ENCODE measurements at places on chromosomes 4 and X.
A peak's percentile ranks its signal among the peaks of the same experiment; 100 is the strongest.

GRCh38 chr4:98659106-98659592 is 738 bp upstream of the TSPAN5 start:
- DNase-seq: peak; percentile 45

GRCh38 chrX:16643176-16643575 is 6.8 kb upstream of the S100G start:
- no peak for DNase-seq

DNA sequence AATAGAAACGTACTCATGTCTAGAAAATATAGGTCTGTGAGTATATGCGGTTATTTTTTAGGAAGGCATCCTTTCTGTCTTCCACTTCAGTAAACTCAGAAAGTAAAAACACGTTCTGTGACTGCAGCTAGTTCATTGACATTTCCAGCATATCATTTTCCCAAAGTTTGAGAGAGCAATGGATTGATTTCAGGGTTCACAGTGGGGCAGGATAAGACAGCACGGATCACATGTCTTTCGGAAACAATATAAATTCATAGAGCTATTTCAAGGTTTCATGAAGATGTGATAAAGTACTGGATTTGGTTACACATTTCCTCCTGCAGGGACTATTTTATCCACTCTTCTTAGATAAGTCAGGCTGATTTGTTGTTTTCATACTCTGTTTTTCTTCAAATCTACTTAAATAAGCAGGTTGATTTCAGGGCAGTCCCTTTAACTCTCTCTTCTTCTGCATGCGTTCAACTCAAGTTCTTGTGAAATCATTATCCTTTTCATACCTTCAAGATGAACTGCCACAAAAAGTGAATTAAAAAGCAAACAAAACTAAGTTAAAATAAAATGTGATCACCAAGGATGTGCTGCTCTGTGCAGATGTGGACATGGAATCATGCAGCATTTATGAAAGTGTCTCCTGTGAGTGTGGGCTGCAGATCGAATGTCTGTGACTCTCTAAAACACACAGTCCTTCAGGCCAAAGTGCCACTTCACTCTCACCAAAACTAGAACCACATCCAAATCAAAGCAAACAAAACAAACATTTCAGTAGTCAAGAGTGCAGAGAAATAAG is 187.7 kb downstream of the UNC5C start:
- DNase-seq: no peak

DNA sequence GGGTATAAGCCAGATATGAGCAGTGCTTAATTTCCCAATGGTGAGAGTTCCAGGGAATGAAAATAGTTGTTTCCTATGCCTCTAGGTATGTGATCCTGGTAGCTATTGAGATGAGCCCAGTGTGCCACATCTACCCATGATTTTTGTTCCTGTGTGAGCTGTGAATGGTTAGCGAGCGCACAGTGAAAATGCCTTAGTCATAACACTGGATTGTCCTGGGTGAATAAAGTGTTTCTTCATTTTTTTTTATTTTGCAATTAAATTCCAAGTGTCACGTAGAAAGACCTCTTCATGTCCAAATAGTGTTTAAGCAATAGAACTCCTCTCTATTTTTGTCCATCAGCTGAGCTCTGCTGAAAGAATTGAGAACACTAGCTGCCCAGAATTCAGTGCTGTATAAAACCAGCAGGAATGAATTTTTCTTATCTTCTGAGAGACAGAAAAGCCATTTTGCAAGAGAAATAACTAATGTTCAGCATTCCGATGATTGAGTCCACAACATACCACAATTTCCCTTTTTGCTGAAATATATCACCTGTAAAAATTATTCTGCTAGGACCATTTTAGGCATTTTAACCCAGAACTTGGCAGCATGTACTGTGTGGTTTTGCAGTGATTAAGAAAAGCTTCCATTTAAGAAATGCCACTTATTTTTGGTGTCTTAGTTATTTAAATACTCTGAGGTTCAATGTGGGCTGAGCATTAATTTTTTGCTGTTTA is 5.6 kb downstream of the MAOA start:
- DNase-seq: no peak

GRCh38 chr4:183903021-183903760 is 1.9 kb upstream of the STOX2 start:
- DNase-seq: no peak

DNA sequence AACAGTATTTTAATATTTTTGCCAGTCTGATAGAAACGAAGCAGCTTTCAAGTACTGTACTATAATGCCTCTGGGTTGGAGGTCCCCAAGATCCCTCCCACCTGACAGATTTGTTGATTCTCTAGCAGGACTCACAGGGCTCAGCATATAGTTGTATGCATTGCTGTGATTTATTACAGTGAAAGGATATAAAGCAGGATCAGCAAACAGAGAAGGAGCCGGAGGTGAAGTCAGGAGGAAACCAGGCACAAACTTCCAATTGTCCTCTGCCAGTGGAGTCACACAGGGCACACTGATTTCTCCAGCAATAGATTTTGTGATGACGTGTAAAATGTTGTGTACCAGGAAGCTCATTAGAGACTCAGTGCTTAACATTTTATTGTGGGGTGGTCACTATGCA is 19.0 kb downstream of the USP53 start:
- no peak for DNase-seq

GRCh38 chrX:7985568-7985967 is 58.4 kb upstream of the PNPLA4 start:
- no peak for DNase-seq

- no peak for DNase-seq
These were observed 15.5 kb downstream of the PRRG1 start for GRCh38 chrX:37364666-37365065.

GRCh38 chrX:79408623-79409322 is 41.6 kb upstream of the ITM2A start:
- no peak for DNase-seq

DNA sequence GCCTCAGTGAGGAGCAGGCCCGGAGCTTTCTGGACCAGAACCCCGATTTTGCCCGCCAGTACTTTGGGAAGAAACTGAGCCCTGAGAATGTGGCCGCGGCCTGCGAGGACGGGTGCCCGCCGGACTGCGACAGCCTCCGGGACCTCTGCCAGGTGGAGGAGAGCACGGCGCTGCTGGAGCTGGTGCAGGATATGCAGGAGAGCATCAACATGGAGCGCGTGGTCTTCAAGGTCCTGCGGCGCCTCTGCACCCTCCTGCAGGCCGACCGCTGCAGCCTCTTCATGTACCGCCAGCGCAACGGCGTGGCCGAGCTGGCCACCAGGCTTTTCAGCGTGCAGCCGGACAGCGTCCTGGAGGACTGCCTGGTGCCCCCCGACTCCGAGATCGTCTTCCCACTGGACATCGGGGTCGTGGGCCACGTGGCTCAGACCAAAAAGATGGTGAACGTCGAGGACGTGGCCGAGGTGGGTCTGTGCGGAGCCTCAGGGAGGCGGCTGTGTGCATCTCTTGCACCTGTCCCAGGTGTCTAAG is 323 bp downstream of the PDE6B start:
- no peak for DNase-seq

GRCh38 chr4:12932203-12932788 is 551.8 kb downstream of the RAB28 start:
- DNase-seq: no peak

DNA sequence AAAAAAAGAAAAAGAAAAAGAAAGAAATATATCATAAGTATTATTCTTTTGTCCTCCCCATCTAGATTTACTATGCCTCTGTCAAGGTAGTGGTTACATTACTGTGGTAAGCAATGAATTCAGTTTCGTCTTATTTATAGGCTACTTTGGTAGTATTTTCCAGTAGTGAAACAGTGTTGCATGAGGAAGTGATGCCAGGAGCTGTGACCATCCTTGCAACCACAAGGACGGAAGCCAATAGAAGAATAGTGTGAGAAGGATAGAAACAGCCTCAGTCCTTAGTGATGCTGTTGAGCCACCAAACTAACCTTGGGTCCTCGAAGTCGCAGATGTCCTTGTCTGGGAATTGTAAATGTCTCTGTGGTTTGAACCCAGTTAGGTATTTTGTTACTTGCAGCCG is 328.5 kb downstream of the PPP3CA start:
- no peak for DNase-seq

- DNase-seq: peak; percentile 89
These were observed 3.0 kb upstream of the CITED1 start for GRCh38 chrX:72308566-72309296.

DNA sequence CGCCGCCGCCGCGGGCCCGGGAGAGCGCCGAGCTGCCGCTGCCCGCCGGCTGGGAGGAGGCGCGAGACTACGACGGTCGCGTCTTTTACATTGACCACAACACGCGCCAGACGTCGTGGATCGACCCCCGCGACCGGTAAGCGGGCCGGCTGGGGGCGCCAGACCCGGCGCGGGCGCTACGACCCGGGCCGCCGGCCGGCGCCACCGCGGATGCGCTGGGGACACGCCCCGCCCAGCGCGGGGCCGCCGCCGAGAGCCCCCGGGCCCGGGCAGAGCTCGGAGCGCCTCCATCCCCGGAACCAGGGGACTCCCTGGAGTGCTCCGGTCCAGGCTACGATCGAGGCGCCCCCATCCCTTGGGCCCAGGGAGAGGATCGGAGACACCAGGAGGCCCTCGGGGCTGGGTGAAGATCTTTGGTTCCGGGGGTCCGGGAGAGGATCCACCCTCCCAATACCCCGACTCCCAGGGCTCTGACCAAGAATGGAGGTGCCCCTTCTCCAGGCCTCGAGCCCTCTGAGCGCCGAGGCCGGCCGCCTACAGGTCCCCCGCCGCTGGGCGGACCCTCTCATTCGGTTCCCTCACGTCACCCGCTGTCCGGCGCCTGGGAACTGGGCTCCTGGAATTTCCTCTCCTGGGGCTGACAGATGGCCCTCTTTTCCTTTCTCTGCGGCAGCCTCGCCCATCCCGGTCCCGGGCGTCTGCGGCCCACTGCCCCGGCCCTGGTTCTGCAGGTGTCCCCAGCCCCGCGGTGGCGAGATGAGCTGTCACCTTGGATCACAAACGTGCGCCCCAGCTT is 48.8 kb downstream of the CLDN34 start:
- peak; percentile 28 for DNase-seq

DNA sequence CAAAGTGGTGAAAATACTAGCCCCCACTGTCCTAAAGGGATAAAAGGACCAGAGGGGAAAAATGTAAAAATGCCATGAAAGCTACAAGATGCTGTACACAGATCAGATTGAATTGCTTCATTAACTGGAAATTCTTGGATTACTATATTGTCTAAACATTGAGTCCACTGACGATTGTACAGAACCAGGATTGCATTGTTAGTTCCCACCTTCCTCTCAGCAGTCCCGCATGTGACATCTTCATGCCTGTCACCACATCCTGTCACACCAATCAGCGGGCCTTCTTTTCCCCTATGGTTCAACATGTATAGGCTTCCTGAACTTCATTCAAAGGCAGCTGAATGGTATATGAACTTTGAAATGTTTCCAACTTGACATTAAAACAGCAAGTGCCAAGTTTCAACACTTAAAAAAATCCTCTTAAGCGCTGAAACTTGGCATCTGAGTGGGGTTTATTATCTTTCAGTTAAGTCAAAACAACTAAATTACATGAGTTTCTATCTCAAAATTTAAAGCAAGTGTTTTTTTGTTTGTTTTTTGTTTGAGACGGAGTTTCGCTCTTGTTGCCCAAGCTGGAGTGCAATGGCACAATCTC is 24.6 kb downstream of the ZRSR2 start:
- DNase-seq: no peak

DNA sequence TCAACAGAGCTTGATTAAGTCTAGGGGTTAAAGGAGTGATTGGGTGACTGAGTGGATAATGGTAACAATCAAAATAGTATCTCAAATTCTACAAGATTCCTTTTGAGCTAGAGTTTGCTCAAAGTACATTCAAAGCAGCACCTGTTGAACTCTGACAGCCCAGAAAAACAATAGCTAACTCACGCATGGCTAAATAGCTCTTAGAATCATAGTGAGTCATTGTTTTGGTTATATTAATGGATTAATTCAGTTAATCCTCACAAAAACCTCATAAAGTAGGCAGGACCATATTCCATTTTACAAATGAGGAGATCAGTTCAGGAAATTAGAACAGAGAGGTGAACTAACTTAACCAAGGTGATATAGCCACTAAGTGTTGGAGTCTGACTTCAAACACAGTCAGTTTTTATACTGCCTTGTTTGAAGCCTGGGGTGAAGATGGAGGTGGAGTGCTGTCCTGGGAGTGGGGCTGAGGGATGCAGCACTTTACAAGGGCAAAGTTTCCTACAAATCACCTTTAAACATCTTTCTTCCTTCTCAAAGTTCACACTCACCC is 35.9 kb upstream of the PPM1K start:
- no peak for DNase-seq

DNA sequence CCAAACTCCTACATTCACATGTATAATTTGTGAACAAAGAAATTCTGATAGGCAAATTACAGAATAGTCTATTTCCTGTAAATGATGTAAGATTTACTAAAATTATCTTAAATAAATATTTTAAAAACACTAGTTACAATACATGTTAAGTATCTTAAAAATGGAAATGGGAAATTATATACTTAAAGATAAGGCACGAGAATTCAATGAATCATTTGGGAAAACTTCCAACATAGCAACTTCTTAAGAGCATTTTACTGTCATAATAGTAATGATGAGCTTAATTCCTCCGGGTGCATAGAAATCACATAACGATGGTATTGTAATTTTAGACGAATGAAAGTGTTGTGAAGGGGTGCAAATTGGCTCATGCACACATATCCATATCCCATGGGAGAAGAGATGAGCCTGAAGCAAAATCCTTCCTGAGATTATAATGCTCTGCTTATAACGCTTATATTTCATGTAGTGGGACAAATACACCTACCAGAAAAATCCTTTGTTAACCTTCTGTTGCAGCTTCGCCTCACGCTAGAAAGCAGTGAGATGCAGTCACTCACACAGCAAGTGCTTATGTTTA is 873.5 kb downstream of the PDHA2 start:
- DNase-seq: peak; percentile 19
